ENCODE measurements at places on chromosomes 3 and 15.

DNA sequence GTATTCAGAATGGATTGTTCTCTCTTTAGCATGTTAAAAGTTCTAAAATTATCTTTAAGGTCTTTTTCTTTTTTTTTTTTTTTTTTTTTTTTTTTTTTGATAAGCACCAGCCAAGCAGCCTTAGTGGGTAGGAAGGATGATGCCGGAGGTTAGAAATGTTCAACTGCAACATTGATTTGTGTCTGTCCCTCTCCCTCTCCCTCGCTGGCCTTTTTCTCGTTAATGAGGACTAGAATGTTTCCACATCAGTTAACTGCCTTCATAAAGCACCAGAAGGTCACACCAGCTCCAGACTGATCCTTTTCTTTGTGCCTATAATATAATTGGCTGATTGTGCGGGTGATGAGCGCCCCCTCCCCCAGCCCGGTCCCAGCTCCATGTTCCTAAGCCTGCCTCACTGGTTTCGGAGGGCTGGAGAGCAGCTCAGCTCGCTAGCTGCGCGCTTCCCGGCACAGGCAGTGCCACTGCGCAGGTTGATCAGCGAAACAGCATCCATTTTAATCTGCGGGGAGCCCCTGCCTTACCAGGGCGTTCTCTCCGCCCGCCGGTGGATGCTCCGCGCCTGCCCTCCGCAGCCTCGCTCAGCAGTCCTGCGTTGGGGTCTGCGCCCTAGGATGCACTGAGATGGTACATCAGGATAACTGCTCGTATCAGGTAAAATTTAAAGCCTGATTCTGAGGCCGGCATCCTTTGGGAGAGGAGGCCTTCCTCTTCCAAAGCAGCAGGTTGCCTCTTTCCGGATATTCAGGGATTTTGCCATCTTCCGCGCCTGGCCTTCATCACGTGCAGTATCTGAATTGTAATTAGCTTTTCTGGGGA, 148.9 kb upstream of the IL12A start:
- ATAC-seq, result no peak

DNA sequence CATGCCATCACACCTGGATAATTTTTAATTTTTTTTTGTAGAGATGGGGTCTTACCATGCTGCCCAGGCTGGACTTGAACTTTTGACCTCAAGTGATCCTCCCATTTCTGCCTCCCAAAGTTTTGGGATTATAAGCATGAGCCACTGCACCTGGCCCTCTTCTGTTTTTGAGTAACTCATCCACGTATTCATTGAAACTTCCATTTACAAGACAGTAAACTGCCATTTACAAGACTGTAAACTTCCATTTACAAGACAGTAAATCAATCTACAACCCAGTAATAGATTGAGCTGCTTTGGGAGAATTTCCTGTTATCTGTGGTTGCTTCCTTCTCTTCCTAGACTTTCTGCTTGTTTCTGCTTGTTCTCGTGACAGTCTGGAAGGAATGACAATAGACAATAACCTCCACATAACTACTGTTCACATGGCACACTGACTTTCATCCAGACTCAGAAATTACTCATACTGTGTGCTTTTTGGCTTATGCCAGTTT, 114.7 kb upstream of the CCNL1 start:
- ATAC-seq, result peak; percentile 59

DNA sequence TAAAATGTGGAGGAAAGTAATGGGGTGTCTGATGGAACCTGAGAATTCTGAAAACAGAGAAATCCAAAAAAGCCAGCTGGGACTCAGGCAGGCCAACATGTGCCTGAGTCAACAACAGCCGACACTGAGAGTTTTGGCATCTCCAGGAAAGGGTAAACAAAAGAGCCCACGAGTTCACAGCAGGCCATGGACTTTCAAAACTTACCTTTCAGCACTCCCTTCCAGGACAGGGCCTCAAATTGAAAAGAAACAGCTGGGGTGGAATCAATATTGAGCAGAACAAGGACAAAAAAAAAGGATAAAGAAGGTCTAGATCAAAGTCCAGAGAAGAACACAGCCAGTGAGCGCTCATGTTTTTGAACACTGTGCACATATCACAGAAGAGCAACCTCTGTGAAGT, 735.4 kb upstream of the GRM7 start:
- ATAC-seq, result no peak

DNA sequence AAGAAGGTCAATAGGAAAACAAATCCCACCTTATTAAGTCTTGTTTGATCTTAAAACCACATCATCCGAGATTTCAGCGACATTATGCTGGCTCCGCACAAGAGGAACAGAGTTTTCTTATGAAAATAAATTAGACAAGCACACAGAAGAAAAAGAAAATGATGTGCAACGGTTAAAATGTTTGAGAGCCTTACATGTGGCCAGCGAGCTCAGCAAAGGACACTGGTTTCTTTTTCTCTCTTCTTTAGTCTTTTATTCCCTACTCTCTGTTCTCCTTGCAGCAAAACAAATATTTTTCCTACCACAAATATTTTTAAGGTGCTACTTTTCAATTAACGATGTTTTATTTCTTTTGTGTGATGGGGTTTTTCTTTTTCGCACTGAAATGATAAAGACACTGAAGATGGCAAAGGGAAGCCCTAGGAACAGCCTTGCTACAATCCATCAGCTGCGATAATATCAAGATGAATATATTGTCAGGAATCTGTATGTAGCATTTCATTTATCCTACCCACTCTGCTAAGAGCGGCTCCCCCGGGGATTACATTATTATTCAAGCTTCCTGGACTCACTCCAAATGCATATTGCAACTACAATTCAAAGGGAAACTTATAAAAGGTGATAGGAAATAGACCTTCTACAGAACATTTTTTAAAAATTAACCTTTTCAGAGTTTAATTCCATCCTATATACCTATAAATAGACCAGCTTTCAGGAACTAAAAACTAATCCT, 72.9 kb downstream of the ANXA2 start:
- no peak for ATAC-seq

- ATAC-seq, result no peak
Observed at GRCh38 chr15:33380406-33380805, 69.6 kb downstream of the RYR3 start.

GRCh38 chr15:79136434-79137046, 46.0 kb upstream of the RASGRF1 start:
- no peak for ATAC-seq

- ATAC-seq, result no peak
Observed at GRCh38 chr3:6262010-6262409, 598.9 kb upstream of the GRM7 start.

DNA sequence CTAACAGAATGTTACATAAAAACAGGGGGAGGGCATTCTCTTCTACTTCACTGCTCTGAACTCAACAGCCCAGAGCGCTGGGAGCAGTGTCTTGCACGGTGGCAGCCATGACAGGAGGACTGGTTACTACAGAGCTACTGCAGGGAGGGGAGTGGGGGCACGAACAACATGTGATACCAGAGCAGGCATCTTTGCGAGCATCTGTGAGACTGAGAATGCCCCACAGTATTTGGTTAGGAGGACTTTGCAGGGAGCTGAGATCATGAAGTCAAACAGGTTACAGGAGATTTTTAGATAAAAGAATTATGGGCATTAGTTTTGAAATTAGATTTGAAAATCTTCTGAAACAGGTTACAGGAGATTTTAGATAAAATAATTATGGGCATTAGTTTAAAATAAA, 58.8 kb upstream of the GOLGA8B start:
- no peak for ATAC-seq

- ATAC-seq, result no peak
Observed at GRCh38 chr3:47298439-47298838, 15.7 kb downstream of the KLHL18 start.

- ATAC-seq, result no peak
Observed at GRCh38 chr15:42070279-42070975, 23.9 kb downstream of the PLA2G4D start.

GRCh38 chr15:31503758-31504461, 177.3 kb downstream of the KLF13 start:
- no peak for ATAC-seq

DNA sequence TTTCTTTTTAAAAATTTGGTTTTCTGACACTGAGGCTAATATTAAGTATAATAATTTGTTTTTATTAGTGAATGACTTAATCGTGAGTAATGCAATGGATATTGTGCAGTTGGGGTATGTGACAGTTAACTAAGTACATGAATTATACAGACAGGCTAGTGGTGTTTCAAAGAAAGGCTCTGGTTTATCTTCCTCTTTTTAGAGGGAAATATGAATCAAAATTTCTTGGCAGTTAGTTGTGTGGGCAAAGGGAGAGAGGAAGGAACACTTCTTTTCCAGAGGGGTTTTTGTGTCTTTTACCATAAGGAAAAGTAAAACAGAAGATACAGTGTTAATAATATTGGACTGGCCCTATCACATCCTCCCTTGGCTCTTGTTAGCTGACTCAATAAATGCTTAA, 2.7 kb downstream of the ZNF654 start:
- ATAC-seq, result no peak

GRCh38 chr3:56612146-56612545, 55.2 kb downstream of the CCDC66 start:
- ATAC-seq, result no peak
